DMS79 (cell line): ENCODE measurements at places on chromosomes 4 and X.

DNA sequence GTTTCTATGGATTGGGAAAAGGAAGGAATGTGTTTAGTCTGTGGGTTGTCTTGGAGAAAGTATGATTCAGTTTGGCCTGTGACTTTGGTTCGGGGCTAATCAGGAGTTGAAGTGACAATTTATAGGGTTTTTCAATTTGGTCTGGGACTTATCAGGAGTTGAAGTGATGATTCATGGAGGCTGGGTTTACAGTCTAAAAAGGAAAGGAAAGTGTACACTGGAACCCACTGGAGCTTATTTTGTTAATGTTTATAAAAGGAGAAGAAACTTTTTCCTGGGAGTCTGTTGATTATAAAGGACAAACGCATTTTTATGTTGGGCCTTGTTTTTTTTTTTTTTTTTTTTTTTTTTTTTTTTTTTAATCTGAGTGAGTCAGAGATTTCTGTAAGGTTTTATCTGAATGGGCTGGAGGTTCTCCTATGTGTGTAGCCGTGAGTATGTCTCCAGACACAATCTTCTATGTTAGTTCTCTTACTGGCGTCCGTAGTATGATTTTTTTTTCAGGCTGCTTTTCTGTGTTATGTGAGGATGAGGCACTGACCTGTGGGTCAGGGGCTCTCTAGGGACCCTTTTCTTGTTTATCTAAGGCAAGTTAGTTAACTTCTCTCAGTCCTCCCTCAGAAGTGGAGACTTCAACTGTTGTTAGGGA lies 33.0 kb upstream of the RAB9B start:
- no peak for DNase-seq

DNA sequence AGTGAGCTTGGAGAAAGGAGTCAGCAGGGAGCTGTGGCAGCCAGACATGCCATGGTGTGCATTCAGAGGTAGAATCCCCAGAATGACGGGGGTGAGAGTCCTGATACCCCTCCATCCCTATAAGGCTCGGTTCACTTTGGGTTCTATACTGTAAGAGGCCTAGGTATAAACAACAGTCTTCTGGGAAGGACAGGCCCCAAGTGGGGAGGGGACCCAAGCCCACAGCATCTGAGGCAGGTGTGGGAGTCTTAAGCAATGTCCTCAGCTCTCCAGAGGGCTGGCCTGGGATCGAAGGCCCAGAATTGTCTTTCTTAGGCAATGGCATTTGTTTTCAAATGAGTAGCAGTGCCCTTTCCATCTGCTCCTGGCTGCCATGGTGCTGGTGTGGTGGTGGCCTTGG lies 50.2 kb upstream of the MAMLD1 start:
- DNase-seq = no peak

DNA sequence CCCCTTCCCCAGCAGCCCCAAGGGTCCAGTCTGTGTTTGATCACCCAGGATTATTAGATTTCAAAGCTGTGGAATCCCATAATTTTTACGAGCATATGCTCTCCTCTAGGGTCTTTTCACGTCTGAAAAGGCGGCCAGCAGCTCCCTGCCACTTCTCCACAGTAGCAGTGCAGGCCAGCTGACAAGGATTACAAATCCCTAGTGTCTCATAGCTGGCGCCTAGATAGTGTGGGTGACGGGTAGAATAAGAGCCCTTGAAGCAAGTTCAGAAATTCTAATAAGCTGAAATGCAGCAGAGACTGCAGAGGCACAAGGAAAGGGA lies 79.4 kb downstream of the RLIM start:
- DNase-seq = no peak

DNA sequence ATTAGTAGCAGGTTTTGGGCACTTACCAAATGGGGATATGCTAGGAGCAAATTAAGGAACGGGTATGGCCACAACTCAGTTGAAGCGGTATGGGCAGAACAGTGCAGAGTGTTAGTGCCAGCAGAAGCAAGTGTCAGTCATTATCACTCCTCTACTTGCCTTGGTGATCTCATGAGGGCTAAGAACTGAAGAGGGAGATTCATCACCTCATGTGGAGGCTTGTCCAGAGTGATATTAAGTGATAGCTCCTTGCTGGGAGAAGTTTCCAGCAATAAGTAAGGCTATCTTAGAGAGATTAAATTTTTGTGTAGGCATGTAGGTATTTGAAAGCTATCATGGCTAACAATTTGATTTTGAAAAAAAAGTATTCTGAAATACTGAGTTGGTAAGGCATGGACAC lies 615.4 kb upstream of the SMIM31 start:
- no peak for DNase-seq

- DNase-seq = no peak
Measured at GRCh38 chr4:2942532-2943363, 20.5 kb downstream of the NOP14 start.

GRCh38 chr4:188452097-188452496 lies 312.9 kb downstream of the TRIML1 start:
- DNase-seq = no peak

DNA sequence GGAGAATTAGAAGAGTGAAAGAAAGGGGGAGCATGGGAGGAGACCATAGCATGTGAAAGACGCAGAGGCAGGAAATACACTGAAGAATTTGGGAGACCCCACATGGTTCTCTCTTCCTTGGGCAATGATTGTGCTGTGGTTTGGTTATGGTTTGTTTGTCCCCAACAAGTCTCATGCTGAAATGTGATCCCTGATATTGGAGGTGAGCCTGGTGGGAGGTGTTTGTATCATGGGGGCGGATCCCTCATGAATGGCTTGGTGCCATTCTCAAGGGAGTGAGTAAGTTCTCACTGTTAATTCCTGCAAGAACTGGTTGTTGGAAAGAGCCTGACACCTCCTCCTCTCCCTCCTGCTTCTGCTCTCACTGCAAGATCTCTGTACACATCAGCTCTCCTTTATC lies 78.6 kb upstream of the RAI2 start:
- no peak for DNase-seq

DNA sequence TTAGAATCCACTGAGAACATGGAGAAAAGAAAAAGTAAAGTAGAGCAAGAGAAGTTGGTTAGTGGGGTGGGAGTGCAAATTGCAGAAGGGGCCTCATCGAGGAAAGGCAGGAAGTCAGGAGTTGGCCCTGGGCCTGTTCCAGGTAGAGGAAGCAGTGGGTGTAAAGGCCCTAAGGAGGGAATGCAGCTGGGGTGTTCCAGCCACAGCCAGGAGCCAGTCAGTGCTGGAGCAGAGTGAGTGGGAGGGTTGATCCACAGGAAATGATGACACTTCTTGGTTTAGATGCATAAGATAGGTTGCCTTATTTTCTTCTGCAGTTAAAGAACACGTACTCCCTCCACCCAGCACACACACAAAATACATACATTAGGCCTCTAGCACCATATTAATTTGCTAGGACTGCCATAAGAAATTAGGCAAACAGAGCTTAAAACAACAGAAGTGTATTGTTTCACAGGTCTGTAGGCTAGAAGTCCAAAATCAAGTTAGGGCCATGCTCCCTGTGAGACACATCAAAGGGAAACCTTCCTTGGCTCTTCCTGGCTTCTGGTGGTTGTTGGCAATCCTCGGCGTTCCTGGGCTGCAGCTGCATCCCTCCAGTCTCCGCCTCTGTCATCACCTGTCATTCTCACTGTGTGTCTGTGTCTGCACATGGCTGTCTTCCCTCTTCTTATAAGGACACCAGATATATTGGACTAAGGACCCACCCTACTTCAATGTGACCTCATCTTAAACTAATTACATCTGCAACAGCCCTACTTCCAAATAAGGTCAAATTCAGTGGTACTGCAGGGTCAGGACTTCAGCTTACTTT lies 205.9 kb downstream of the AASDH start:
- DNase-seq = no peak

GRCh38 chrX:16695079-16695676 lies 17.3 kb downstream of the CTPS2 start:
- DNase-seq = no peak

DNA sequence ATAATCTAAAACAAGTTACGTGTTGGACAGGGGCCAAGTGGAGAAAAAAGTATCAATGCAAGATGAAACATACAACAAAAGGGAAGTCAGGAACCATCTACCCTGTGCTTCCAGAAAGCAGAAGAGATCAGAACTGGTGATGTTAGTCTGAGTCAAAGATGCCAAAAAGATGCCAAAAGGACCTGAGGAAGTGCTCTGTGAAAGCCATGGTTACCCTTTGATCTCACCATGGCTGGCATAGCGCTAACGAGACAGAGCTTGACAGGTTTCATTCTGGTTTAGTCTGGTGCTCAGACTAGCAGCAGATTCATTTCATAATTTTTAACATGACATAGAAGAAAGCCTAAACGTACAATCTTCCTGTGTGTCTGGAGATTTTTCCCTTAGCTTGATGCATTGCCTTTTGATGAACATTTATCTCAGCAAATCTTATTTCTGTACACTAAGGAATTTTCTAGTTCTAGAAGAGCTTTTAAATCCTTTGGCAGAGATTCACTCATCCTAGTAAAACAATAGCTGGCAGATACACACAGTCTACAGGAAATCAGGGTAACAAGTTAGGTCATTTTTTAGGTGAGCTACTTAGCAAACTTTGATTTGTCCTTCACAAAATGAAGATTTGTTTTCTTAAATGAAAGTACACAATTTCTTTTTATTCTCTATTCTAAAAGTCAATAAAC lies 87.7 kb downstream of the COL25A1 start:
- no peak for DNase-seq

DNA sequence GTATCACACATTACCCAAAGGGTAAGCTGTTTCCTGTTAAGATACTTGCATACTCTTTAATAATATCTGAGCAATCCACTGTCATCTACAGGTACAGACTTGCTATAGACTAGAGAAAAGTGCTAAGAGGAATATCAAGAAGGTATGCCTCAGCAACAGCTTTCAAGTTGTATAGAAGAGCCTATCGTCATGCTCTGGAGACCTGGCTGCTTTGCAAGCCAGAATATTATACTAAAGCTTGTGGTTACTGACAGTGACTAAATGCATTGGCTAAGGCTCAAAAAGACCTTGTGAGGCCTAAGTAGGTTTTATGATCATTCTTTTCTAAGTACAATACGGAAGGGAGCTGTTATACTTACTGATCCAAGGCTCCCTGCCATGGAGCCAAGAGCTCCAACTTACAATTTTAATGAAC lies 11.3 kb downstream of the LAMP2 start:
- peak; percentile 58 for DNase-seq

- DNase-seq = no peak
Measured at GRCh38 chr4:38213083-38213805, 253.0 kb downstream of the PTTG2 start.
